ENCODE measurements at places on chromosomes 4 and X.

DNA sequence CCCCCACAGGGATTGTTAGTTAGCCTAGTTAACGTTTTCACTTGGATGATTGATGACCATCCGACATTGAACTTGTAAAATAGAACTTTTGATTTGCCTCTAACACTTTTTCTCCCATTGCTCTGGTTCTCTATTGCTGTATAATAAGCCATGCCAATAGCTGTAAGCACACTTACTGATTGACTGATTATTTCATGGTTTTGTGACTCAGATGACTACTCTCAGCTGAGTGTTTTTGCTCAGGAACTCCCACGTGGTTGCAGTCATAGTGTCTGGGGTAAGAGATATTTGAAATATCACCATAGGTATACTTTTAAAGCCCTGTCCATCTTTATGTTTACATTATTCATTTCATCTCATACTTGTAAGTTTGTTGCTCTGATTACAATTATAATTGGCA lies 1285.5 kb downstream of the STIM2 start:
- no peak for DNase-seq

- no peak for DNase-seq
These were observed 367.3 kb downstream of the GRIA2 start for GRCh38 chr4:157587681-157588423.

- no peak for DNase-seq
These were observed 429.1 kb downstream of the SPRY1 start for GRCh38 chr4:123825596-123826291.

GRCh38 chr4:145299380-145300076 lies 119.1 kb upstream of the OTUD4 start:
- DNase-seq, result no peak

DNA sequence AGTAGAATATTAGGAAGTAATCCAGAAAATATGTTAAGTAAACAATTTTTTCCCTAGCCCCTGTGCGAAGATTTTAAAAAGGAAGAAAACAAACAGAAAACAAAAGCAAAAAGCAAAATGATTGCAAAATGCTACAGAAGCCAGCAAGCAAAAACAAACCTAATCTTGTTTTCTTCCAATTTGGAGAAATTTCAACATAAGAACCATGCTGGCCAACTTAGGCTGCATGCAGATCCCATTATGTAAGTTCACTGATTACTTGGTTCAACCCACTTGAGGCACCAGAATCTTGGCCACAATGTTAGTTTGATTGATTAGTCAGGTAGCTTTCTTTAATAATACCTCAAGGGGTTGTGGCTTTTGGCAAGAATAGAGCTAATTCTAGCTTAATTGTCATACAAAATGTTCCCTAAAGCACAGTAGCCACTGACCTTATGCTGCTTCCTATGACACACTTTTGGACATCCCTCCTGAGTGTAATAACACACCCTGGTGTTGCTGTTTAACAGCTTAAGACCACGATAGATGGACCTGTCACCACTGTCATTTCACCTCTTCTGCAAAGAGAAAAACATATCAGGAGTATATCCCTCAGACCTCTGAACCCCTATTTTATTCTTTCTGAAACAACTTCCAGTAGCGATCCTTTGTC lies 2342.1 kb downstream of the PCDH7 start:
- DNase-seq, result no peak

DNA sequence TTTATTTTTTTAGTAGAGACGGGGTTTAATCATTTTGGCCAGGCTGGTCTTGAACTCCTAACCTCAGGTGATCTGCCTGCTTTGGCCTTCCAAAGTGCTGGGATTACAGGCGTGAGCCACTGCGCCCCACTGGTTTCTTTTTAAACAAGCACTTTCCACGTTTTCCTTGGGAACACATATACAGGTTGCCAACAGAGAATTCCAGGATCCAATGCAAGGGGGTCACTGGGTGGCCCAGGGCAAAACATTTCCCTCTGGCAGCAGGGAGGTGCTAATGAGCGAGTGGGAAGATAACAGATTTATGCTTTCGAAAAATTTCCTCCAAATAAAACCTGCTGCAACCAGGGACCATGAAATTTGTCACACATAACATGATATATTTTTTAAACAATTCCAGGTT lies 41.1 kb downstream of the ADRA2C start:
- DNase-seq, result no peak

DNA sequence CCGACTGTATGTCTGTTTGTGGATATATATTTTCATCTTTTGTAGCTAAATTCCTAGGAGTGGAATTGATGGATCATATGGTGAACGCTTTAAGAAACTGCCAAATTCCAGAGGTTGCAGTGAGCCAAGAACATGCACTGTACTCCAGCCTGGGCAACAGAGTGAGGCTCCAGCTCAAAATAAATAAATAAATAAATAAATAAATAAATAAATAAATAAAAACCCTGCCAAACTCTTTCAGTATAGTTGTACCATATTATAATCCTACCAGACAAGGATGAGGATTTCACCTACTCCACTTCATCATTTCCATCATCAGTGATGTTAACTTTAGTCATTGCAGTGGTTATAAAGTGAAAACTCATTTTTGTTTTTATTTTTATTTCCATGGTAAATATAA lies 325.1 kb upstream of the ANXA10 start:
- no peak for DNase-seq

- no peak for DNase-seq
These were observed 29.0 kb downstream of the COQ2 start for GRCh38 chr4:83255584-83255983.

GRCh38 chr4:4808086-4808485 lies 51.4 kb upstream of the MSX1 start:
- DNase-seq, result no peak

GRCh38 chrX:140762061-140762460 lies 52.5 kb downstream of the LINC00632 start:
- peak; percentile 3 for DNase-seq

DNA sequence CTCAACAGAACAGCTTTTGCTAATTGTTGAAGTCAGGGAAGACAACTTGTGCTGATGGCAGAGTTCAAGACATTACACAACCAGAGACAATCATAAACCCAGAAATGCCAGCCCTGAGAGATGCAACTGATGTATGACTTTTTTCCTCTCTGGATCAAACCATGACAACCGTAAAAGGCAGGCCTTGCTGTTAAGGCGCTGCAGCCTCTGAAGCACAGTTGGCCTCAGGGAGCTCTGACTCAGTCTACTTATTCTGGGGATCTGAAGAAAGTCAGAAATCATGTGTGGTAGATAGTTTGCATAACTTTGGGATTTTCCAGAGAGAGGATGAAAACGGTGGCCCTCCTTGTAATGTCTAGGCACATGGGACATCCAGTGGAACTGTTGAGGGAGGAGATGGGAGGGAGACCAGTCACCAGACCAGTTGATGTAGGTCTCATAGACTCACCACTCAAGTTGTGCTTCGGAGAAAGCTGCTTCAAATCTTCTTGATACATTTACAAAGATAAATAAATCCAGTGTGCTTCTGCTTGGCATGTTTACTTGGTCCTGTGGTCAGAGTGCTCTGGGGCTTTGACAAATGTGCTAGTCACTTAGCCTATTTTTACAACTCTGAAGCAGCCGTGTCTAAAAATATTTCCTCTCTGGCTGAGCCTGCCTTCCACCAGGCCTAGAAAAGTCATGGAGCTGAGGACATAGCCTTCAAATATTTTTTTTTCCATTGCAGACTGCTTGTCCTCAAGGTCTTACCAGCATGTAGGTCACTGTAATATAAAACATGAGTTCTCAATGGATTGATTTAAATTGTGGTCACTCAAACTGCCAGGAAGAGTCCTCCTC lies 7.5 kb downstream of the HADH start:
- DNase-seq, result no peak

DNA sequence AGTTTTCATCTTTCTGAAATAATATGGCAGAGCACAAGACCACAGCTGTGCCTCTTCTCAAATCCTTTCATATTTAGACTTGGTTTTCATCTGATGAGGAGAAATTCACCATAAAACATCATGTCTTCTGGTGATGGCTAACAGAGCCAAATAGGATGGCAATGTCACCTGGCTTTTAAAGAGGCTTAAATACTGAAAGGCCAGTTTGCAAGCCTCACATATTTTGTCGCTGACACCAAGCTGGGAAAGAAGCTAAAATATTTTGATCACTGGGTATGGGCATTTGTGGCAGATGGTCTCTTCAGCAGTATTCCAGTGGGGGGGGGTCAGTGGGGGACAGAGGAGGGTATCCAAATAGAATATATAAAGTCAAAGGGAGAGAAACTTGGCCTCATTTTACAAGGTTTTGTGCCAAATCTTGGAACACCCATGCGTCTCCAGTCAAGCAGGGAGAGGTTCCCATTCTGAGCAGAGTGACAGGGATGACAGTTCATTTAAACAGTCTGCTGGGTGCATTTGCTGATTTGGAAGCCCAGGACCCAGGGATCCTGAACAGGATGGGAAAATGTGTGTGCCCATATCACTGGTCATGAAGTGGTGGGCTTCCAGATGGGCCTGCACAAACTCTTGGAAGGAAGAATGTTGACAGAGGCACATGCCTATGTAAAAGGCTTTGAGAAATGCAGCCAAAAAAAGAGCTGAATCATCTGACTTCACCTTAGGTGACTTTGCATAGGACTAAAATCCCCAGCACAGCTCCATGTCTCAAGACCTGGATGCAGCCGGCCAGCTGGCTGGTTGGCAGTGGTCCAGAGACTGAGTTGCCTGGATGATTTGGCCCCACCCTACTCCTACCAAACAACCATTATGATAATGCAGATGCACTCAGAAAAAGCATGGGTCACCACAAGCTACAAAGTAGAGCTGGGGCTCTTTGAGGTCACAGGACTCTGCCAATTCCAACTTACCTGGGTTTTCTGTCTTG lies 484.4 kb upstream of the NR3C2 start:
- peak; percentile 0 for DNase-seq

DNA sequence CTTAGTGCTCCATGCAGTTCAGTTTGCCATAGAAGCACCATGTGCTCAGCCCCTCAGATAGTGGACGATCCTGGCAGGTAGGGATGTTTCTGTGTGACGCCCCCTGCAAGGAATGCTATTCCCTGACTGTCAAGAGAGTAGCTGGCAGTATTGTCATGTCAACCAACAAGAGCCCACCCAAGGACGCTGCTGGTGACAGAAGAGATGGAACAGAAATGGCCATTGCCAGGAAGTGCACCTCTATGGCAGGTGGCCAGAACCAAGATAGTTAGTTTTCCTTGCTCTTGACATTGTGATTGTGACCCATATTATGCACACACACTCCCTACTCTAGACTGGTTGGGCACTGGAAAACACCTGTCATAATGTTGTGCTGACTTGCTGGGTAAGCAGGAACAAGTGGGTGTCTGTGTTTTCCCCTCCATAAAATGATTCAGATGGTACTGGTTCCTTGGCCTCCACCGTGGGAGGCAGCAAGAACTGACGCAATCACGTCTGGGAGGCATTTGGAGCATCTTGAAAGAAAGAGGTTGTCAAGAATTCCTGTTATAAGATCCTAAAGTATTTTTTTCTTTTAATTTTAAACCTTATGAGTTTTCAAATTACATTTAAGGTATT lies 507.9 kb downstream of the MID1IP1 start:
- DNase-seq, result no peak

DNA sequence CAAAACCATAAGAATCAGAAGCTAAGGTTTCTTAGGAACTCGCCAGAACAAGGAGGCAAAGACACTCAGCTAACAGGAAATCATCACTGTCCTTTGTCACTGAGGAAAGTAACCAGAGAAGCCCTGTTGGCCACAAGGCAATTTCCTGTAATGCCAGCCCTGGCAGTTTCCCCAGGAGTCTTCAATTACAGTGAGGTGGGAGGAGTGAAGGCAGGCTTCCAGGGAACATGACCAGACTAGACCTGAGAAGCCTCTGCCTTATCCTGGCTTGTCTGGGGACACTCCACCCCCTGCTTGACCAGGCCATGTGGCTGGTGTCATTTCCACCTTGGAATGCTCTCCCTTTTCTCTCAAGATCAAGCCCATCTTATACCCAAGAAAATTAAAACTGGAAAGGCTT lies 125.3 kb downstream of the COL4A6 start:
- peak; percentile 91 for DNase-seq

DNA sequence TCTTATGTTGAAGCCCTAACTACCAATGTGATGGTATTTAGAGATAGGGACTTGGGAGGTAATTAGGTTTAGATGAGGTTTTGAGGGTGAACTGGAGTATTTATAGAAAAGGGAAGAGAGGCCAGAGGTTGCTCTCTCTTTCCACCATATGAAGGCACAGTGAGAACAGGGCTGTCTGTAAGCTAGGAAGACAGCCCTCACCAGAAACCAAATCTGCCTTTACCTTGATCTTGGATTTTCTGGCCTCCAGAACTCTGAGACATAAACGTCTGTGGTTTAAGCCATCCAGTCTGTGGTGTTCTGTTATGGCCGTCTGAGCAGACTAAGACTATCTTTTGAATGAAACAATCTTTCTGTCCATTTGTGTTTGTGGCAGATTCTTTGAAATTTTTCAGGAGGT lies 223.7 kb downstream of the PDHA2 start:
- no peak for DNase-seq

DNA sequence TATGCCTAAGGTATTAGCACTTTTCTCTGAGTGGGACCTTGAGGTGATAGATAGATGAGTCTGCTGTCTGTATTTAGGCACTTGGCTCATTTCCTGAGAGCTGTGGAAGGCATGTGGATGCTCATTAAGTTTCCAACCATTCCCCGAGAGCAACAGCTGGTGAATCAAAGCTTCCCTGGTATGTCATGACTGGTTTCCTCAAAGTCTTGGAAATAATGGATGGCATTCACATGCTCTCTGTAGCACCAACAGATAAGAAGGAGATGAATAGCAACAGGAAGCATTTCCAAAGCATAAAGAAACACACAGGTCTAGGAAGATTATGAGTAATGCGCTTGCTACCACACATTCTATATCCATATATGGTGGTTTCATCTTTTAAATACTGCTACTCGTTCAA lies 118.3 kb upstream of the ETNPPL start:
- no peak for DNase-seq

GRCh38 chr4:118953276-118953675 lies 64.6 kb downstream of the SYNPO2 start:
- no peak for DNase-seq

DNA sequence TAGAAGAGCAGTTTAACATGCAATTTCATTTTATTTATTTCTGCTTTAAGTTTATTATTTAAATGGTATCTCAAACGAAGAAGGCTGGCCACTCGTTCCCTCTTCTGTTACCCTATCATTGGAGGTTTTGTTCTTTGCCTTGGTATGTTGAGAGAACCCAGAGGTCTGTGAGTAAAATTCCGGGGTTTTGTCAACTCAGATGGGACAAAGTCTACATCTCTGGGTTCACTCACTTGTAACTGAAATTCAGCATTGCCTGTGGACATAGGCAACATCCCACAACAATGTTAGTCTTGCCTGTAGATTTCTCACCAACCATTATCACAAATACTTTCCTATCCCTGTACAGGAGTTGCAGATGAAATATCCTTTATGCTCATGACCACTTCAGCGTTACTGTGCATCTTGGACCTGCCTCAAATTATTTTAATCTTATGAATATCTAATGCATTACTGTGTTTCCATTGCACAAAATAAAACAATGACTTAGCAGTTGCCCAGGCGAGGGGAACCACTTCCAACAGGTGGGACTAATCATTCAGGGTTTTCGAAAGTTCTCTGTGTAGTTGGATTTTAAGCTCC lies 33.5 kb upstream of the CD99 start:
- no peak for DNase-seq

GRCh38 chrX:97907791-97908190 lies 1024.1 kb downstream of the RPA4 start:
- no peak for DNase-seq

GRCh38 chr4:38925492-38926413 lies 58.1 kb downstream of the FAM114A1 start:
- DNase-seq, result no peak

GRCh38 chr4:113673450-113673849 lies 88.1 kb downstream of the CAMK2D start:
- no peak for DNase-seq
